NCI-H2081 treated with DMSO at 0.1 percent for 48 hours (cell line): ENCODE measurements at places on chromosomes 2 and 18.

- DNase-seq: no peak
Measured at GRCh38 chr2:127254386-127254981, 34.4 kb upstream of the CYP27C1 start.

GRCh38 chr18:11324510-11324909 lies 175.1 kb upstream of the PIEZO2 start:
- DNase-seq: no peak

DNA sequence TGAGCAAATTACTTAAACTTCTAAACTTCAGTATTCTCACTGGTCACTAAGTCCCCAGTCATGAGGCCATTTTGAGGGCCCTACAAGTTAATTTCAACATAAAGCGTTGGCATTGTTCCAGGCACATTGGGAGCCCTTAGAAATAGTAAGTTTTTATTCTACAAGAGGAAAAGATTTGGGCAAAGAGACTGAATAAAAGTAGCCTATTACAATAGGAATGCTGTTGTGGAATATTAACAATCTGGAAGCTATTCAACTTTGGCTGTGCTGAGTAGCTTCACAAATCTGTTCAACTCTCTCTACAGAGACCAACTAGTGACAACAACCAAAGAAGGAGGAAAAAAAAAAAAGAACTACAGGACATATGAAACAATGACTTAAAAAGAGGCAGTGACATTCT lies 1287.5 kb upstream of the NXPH2 start:
- no peak for DNase-seq

- DNase-seq: no peak
Measured at GRCh38 chr2:193537531-193537930, 1342.8 kb upstream of the TMEFF2 start.

DNA sequence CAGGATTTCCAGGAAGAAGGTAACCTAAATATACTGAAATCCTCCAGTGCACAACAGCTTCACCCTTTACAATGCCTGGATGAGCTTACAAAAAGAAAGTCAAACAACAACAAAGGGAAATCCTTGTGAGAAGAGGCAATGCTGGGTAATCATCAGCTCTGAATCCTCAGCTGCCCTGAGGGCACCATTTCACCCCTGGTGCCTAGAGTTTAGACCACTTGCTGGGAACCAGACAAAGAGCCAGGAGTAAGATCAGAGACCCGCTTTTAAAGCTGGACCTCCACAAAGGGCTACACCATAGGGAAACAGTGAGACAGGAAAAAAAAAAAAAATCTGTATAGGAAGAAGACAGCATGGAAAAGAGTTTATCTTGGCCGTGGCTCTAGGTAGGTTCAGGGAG lies 97.0 kb downstream of the FOXI3 start:
- no peak for DNase-seq

DNA sequence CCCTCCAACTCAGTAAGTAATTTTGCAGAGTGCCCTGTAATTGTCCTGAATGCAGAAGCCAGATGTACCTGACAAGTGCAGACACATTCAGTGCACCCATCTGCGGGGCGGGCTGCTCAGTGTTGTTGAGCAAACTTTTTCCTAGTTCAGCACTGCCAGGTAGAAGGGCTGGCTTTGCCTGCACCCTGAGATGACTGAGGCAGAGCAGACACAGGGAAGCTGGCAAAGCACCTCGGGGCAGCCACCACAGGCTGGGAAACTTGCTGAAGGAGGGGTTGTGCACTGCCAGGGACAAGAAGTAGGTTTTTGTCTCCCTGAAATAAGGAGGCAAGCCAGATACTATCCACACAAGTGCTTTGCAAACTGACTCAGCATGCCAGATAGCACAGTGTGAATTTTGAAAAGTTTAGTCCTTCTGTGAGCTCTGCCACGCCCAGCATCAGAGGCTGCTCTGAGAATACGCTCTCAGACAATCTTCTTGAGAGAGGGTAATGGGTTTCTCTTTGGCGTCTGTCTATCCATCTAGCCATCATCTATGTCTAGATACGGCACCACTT lies 62.3 kb downstream of the SOWAHC start:
- DNase-seq: no peak

DNA sequence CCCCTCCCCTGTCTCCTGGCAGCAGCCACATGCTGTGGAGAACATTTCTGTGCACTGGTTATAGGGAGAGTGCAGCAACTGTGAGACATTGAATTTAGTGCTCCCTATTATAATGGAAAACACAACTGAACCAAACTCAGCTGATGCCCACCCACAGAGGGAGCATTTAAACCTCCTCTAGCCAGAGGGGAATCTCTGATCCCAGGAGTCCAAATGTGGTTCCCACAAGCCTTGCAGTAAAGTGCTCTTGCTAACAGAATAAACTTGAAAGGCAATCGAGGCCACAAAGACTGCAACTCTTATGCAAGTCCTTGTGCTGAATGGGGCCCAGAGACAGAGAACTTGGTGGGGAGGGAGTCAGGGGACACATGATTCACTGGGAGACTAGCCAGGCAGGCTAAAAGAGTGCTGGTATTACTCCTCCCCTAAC lies 638.8 kb upstream of the VRK2 start:
- no peak for DNase-seq

DNA sequence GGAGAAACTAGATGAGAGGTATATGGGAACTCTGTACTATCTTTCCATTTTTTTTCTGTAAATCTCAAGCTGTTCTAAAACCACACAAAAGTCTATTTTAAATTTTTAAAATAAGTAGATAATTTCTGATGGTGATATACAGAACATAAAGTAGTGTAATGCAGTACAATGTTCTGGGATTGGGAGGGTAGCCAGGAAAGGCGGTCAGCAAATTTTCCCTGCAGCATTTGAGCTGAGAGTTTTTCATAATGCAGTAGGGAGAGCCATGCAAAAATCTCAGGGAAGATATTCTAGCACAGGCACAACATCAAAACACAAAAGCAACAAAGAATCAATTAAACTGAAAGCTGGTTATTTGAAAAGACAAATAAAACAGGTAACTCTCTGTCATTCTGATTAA lies 141.5 kb downstream of the NCKAP5 start:
- no peak for DNase-seq

GRCh38 chr2:62475172-62476011 lies 30.6 kb downstream of the TMEM17 start:
- DNase-seq: no peak

DNA sequence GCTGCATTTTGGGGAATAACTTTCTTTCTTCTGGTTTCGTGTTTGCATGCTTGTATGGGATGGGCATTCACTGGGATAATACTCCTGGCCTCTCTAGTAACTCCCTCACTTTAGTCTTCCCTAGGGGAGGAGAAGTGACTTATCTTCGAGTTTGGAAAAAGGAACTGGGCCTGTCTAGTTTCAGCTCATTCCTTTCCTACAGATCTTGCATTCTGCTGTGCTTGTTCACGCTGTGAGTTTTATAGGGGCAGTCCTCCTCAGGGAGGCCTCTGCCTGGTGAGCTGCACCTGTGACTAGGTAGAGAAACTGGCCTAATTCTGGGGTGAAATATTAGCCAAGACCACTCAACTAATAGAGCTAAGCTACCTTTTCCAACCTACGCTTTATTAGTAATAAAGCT lies 50.9 kb downstream of the PHLPP1 start:
- DNase-seq: no peak

- DNase-seq: no peak
Measured at GRCh38 chr18:33034945-33035344, 262.1 kb upstream of the KLHL14 start.

DNA sequence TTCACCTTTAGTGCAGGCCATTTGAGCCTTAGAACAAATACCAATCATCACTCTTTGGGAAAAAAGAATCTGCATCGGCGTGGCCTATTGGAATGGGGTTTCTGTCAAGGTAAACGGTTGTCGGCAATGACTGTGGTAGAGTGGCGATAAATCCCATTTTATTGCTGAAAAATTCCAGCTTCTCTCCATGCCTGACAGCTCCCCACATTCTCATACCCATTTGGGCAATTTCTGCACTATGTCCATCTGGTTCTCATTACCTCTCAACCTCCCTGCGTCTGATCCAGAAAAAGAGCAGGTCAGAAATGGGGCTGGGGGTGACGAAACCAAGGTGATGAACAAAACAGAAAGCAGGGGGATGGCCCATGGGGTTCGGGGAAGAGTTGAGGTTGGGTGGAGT lies 254.0 kb downstream of the MEIS1 start:
- no peak for DNase-seq

DNA sequence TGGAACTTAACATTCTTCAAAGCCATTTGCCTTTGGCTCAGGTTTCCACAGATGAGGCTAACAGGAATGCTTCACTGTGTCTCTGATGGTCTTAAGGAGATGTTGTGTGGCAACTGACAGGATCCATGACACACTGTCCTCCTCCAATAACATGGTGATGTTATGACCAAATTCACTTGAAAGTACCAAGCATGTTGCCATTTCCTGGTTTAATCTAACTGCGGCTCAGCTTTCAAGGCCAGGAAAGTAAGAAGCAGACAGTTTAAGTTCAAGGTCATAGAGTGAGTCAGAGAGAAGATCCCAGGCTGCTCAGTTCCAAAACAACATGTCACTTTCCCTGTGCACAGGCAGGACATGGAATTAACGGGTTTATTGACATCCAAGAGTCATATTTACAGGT lies 513.6 kb downstream of the STK39 start:
- no peak for DNase-seq

DNA sequence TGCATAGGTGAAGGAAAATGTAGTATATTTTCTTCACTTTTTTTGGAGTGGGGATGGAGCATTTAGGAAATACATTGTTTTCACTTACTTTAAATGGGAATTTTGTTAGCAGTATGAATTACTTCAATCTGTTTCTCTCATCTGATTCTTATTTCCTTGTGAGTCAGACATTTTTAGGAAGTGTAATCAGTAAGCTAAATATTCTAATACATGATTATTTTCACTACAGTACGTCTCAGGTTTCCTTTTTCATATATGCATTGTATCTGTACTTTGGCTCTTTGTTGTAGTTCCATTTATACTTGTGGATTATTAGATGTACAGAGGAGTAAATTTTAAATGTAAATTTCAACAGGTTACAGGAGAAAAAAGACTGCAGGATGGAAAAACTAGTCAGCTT lies 27.9 kb downstream of the GPD2 start:
- no peak for DNase-seq

DNA sequence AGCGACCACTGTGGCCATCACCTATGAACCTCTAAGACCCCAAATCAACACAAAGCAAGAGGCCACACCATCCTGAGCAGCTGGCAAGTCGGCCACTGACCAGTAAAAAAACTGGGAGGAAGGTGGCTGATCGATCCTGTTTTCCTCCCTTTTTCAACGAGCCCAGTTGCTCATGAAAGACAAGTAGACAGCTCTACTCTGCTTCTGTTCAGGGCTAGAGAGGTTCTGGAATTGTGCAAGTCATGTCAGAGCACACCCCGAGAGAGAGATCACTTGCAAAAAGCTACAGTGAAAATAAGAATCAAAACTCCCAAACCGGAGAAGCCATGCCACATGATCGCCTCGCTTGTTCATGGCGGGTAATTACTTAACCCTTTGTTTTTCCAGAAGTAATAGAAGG lies 34.6 kb downstream of the ZNF516 start:
- no peak for DNase-seq

DNA sequence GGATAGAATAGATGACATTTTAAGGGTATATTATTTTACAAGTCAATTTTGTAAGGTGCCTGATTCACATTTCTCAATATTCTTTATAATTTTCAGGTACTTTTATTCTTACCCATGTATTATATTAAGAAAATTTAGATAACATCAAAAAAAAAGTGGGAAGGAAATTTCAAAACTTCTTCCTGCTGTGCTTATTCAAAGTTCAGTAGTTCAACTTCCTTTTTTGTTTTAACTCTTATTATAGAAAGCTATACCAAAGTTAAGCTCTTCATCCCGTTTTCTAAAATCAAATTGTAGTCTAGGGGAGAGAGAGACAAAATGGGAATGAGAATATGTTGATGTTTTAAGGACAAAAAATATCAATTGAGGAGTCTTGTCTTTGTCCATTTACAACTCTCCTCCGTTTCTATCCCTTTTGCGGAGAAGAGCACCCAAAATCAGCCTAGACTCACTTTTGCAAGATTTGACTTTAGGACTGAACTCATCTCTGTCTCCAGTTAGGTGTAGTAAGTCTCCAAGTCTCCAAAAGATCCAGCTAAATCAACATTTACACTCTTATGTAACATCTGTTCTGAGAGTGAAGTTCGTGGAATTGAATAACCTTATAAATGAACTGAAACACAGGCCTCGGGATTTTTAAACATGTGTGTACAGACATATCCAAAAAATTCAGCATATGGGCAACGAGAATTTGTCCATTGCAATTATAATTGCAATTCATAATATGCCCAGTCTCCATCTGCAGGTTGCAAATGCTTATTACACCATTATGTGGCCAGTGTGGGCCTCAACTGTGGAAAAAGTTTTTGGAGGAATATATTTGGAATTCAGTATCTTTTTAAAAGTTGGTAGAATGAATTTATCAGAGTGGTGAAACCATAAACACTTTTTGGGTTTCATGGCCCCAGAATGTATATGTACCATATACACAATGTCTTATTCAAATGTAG lies 23.9 kb downstream of the FAM124B start:
- DNase-seq: no peak

DNA sequence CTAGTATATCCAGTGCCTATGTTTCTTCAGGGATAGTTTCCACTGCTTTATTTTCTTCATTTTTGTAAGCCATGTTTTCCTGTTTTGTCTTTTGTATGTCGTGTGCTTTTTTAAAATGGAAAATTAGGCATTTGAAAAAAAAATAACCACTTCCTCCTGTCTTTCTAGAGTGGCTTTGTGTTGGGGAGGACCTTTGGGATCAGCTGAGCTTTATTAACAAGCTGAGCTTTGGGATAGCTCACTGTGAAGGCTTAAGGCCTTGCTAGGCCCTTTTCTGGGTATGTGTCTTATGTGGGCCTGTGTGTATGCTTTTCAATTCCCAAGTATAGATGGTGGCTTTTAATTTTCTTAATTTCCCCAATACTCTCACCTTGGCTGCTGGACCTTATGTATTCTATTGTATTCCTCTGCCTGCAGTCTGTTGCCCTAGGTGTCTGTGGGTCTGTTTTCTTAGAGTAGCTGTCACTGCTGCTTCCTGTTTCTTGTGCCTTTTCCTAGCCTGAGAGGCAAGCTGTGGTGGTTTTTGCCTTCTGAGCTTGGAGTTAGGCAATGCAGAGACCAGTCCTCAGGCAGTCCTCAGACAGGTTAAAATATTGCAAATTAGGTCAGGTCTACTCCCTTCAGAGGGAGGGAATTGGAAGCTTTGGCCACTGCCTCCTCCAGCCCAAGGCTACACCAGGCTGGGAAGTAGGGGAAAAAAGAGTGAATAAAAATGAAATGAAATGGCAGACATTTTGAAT lies 134.7 kb downstream of the LDLRAD4 start:
- no peak for DNase-seq

DNA sequence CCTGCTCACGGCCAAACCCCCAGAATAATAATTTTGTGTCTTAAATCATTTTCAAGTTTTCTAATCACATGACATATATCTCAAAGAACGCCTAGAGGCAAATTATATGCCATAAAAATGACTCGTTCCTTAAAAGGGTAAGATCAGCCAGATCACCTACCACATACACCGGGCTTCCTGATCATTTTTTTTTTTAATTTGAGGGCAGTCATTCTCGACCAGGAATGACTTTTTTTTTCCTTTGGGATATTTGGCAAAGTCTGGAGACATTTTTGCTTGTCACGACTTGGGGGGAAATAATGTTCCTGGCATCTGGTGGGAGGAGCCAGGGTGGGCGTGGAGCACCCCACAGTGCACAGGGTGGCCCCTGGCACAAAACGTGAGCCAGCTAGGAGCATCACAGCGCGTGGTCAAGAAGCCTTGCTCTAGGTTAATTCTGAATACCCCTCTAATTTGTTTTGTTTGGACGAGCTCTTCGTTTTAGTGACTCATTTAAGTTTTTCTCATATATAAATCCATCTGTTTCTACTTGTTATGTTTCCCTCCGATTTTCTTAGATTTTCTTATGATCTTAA lies 94.9 kb downstream of the TWIST2 start:
- no peak for DNase-seq
